CD4-positive, CD25-positive, alpha-beta regulatory T cell (primary cell): ENCODE measurements at places on chromosomes 11 and 22. TPM values are rescaled to one million over a fixed set of nuclear protein-coding genes. Genes with fewer than 3 reads are reported as not detected.

DNA sequence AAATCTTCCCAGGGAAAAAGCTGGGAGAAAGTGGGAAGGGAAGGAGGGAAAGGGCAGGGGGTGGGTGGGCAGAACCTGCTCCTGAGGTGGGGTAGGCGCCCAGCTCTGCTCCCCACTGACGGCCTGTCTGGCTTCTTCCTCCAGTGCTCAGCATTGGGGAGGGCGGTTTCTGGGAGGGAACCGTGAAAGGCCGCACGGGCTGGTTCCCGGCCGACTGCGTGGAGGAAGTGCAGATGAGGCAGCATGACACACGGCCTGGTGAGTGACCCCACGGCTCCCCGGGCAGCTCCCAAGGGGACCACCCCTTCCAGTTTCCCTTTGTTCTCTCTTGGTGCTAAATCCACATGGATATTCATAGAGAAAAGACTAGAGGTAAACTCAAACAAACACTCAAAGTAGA lies 25.9 kb downstream of the SHANK3 start:
- no peak for DNase-seq

Gene TSGA10IP
- polyA plus RNA-seq: not detected

- no peak for DNase-seq
These were observed 2.6 kb upstream of the SLC5A1 start for GRCh38 chr22:32040324-32040904.

DNA sequence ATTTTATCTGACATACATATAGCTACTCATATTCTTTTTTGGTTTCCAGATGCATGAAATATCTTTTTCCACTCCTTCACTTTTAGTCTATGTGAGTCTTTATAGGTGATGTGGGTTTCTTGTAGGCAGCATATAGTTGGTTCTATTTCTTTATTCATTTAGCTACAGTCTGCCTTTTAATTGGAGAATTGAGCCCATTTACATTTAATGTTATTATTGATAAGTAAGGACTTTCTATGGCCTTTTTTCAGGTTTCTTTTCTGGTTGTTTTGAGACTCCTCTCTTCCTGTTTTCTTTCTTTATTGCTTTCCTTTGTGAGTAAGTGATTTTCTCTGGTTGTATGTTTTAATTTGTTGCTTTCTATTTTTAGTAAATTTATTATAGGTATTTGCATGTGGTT lies 27.2 kb downstream of the CNTF start:
- no peak for DNase-seq

DNA sequence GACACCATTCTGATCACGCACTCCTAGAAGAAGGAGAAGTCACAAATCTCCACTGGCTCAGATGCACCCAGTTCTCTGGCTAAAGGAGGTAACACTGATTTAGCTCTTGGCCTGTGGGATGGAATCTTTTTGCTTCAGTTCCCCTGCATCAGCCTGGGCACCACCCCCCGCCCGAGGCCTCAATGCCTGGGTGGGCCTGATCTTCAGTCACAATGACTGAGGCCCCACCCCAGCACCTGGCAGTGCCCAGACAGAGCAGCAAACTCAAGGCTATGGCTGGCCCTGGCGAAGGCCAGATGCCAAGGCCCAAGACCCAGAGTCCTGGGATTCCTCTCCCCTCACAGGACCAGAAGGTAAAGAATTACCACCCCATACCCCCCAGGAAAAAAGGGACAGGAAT lies 5.0 kb downstream of the CYB561A3 start:
- DNase-seq: no peak

GRCh38 chr11:2312232-2313042 lies 10.6 kb downstream of the TSPAN32 start:
- DNase-seq: no peak

DNA sequence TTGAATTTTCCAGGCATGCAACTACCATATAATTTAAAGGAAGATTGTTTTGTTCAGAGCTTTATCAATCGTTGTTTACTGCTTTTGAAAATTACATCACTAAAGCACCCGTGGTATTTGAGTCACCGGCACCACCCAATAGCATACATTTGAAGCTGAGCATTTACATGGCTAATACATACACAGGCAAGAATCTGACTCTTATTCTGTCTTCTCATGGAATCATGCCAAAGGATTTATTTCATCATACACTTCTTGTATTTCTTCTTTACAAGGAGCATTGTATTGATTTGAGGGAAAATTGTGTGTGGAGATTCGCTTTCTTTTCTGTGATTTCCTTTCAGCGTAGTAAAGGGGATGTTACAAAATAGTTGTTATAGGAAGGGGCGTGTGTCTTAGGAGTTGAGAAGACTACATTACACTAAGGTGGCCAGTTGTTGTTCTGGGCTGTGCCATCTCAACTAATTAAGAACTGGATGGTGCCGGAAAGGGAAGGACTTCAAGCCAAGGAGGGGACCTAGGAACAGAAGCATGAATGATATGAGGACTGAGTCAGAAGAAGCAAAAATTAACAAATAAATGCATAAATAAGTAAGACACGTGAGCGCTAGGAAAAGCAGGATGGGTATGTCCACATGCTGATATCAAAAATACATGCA lies 12.9 kb upstream of the CD3E start:
- no peak for DNase-seq

Gene TBX10
- polyA plus RNA-seq: not detected

- no peak for DNase-seq
These were observed 186.8 kb downstream of the ETS1 start for GRCh38 chr11:128400382-128401203.

DNA sequence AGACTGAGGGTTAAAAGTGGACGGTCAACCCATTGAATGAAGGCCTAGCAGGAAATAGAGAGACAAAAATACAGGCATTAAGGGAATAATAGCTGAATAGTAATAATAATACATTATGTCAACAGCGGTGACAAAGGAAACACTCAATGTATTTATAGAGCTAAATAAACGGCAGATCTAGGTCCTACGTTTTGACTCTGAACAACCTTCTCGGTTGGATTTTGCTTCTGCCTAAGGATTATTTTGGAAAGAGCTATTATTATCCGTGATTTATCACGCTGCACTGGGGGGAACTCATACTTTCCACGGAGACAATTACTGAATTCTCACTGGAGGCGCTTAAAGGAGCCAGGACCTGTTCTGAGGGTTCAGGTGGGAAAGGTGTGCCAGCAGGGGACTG lies 118.2 kb upstream of the KIRREL3 start:
- no peak for DNase-seq

Gene FOLR1
- not detected for polyA plus RNA-seq

DNA sequence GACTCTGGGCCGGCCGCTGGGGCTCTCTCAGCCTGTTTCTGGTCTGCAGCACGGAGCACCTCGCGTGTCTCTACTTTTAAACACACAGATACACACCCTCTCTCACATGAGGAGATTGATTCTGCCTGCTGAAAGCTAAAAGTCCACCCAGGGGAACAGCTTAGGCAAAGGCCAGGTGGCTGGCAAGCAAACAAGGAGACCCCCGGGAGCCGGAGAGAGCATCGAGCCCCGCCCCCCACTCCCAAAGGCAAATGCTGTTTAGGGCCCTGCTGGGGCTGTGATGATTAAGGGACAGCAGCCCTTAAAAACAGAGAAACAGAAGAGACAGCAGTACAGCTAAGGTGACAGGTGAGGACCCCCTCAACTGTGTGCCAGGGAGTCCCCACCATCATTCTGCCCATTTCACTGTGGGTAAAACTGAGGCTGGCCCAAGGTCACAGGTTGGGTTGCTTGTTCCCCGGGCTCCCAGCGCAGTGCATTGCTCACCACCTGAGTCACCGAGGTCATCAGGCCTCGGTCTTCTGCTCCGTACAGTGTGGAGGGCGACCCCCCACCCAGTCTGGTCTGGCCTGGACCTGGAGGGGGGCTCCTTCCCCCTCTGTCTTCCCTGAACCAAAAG lies 6.8 kb downstream of the CABP7 start:
- DNase-seq: no peak

DNA sequence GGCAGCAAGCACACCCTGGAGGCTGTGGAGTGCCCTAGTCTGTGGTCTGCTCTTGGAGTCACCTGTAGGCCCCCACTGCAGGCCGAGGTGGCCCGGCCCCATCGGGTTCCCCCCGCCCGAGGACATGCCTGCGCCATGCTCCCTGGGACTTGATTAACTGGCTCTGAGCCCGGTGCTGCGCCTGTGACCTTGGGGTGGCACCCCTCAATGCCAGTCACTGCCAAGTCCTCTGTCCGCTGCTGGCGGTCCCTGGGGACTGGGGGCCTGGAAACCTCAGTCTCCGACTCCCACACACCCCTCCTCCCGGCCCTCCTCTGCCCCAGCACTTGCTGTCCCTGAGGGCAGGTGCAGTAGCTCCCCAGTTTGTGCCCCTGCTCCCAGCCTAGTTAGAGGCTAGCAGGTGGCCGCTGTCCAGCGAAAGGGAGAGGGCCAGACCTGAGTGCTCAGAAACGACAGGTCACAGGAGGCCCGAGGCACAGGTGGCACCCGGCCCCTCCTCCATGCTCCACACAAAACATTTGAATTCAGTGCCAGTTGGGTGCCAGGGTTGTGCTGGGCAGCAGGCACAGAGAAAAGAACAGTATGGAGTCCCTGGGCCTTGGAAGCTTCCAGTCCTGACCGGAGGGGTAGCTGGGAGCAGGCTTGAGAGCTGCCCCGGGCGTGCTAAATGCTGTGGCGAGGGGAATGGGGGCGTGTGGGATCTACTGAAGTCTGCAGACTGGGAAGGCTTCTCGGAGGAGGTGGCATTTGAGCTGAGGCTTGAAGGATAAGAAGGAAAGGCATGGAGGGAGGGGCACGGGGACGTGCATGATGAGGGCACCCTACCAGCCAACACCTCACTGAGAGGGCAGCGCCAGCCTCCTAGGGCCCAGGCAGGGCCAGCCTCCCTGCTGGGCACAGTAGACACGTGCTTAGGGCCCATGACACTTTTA lies 16.4 kb upstream of the FLRT1 start:
- DNase-seq: no peak

Gene DEUP1
- not detected for polyA plus RNA-seq

DNA sequence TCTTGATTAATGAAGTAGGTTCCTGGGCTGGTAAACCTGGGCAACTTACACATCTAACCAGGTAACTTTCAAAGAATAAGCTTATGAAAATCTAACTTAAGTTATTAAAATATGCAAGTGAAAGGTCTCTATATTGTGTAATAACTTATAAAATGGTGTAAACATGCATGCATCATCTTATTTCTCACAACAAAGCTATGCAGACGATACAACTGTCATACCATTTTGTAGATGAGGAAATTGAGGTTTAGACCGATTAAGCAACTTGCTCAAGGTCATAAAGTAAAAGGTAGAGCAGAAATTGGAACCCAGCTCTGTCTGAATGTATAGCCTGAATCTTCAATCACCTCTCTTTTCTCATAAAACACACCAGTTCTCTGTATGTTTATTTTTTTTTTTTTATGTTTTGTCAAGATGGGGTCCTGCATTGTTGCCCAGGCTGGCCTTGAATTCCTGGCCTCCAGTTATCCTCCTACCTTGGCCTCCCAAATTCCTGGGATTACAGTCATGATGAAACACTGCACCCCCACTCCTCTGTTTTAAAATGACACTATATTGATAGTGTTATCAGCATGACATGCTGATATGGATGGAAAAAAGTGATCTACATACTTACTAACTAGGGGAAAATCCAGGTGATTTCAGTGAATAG lies 109.6 kb downstream of the SGSM3 start:
- DNase-seq: no peak
